ENCODE measurements at places on chromosomes 12 and 14. TPM values are rescaled to one million over a fixed set of nuclear protein-coding genes. Genes with fewer than 3 reads are reported as not detected.

DNA sequence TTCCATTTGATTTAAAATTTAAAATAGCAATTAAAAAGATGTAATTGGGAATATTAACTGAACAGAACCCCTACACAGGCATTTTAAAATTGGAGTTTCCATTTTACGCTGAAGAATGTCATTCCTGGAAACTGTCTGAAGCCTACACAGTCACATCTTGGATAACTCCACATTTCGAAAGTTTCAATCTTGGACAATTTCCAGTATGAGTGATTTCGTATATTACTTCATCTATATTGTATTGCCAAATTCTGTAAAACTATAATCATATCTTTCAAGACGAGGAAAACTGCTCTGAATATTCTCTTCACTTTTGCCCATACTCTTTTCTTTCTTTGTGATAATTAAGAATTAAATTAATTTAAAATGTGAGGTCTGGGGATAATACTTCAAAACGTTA is 194.2 kb upstream of the ABCD2 start:
- H3K4me1 ChIP-seq = no peaks in the 10 kb centered on the region
- no peak for DNase-seq
- no peak overlapping the region for H3K4me3 ChIP-seq
- no peak overlapping the region for H3K27ac ChIP-seq
- no peaks in the 10 kb centered on the region for H3K27me3 ChIP-seq

- no peak overlapping the region for H3K27ac ChIP-seq
- H3K27me3 ChIP-seq = no peaks in the 10 kb centered on the region
- H3K4me3 ChIP-seq = no peak overlapping the region
- DNase-seq = no peak
Observed at GRCh38 chr12:121512561-121512960, 68.3 kb downstream of the KDM2B start.

GRCh38 chr14:77055981-77056380 is 27.5 kb upstream of the IRF2BPL start:
- H3K36me3 ChIP-seq = no peaks in the 10 kb centered on the region
- no peaks in the 10 kb centered on the region for H3K4me1 ChIP-seq
- H3K27ac ChIP-seq = no peak overlapping the region

DNA sequence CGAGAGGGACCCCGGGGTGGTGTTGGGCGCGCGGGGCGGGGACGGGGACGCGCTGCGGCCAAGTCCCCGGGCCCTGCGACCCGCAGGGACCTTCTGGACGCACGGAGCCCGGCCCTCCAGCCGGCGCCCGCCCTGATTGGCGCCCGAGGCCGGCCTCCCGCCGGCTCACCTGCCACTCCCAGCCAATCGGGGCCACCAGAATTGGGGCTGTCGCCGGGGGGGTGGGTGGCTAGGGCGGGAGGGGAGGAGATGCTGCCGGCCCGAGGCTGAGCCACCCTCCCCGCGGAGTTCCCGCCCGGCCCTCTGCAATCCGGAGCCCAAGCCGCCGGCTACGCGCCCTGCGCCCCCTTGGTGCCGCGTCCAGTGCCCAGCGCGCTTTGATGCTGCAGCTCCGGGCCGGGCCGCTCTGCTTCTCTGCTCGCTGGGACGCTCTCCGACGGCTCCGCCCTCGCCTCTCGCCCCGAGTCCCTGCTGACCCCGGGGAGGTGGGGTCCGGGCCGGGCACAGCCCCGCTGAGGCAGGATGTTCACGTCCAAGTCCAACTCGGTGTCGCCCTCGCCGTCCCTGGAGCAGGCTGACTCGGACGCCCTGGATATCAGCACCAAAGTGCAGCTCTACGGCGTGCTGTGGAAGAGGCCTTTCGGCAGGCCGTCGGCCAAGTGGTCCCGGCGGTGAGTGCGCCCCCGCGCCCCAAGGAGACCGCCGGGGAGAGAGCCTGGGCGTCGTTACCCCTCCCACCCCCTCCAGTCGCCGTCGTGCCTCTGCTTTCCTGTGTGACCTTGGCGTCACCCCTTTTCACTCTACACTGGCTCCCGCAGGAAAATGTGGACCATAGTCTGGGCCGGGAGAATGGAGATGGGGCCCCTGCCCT is at the start of gene PLEKHD1:
Gene PLEKHD1 (plus strand): TSS at position 285 of the 871 bp plus-strand sequence. CDS start 238 bp downstream, at position 523.
- no peaks in the 10 kb centered on the region for H3K27me3 ChIP-seq
- no peaks in the 10 kb centered on the region for H3K36me3 ChIP-seq
- no peak within 1 kb of the TSS for H3K27ac ChIP-seq
- peak within 1 kb of the TSS; percentile 53 for H3K4me3 ChIP-seq

DNA sequence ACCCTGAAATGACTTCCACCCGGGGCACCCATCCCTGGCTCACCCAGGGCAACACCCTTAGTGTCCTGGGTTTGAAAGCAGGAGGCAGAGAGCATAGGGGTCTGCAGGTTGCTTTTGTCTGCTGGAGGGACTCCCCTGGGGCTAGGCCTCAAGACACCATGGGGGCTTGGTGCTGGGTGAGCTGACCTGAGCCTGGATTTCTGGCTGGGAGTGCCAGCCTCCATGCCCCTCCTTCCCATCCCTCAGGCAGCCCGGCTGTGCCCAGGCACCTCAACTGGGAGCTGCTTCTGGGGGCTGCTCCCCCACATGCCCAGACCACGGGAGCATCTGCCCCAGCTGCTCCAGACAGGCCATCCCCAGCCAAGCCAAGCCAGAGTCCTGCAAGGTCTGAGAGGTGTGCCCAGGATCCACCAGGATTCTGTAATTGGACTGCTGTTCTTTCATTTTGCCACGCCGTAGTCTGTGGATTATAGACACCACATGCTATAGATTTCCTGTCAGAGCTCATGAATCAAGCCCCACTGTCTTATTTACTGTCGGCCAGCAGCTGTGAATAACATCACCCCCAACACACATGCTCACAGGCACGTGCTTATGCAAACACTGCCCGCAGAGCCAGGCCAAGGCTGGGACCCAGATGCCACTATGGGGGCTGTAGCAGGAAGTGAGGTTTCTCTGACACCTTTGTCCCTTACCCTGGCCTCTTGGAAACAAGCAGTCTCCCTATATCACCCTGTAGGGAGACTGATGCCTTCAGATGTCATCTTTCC is 29.4 kb upstream of the ESRRB start:
- H3K27ac ChIP-seq = no peak overlapping the region
- DNase-seq = no peak
- no peak overlapping the region for H3K4me3 ChIP-seq

GRCh38 chr14:93655078-93655750 is 133.1 kb downstream of the PRIMA1 start:
- no peaks in the 10 kb centered on the region for H3K36me3 ChIP-seq
- no peaks in the 10 kb centered on the region for H3K27me3 ChIP-seq
- H3K27ac ChIP-seq = no peak overlapping the region
- no peak for DNase-seq

- no peak overlapping the region for H3K27ac ChIP-seq
- H3K4me3 ChIP-seq = no peak overlapping the region
Observed at GRCh38 chr14:75261820-75262219, 16.8 kb upstream of the FOS start.

GRCh38 chr12:5889381-5890047 is 55.5 kb downstream of the ANO2 start:
- no peak overlapping the region for H3K4me3 ChIP-seq
- no peak overlapping the region for H3K27ac ChIP-seq
- H3K36me3 ChIP-seq = no peaks in the 10 kb centered on the region
- peak; percentile 42 for DNase-seq
- H3K4me1 ChIP-seq = no peaks in the 10 kb centered on the region

- no peak overlapping the region for H3K27ac ChIP-seq
- no peak overlapping the region for H3K4me3 ChIP-seq
- DNase-seq = no peak
- no peaks in the 10 kb centered on the region for H3K27me3 ChIP-seq
Observed at GRCh38 chr14:102150744-102151143, 11.0 kb downstream of the WDR20 start.

- no peaks in the 10 kb centered on the region for H3K36me3 ChIP-seq
- no peak overlapping the region for H3K4me3 ChIP-seq
- H3K27ac ChIP-seq = no peak overlapping the region
- no peaks in the 10 kb centered on the region for H3K27me3 ChIP-seq
- DNase-seq = no peak
Observed at GRCh38 chr12:93223440-93224426, 154.0 kb upstream of the NUDT4 start.

GRCh38 chr12:62785941-62786559 is 148.9 kb downstream of the PPM1H start:
- no peaks in the 10 kb centered on the region for H3K36me3 ChIP-seq
- DNase-seq = peak; percentile 61
- H3K27ac ChIP-seq = peak overlapping the region; percentile 69
- H3K4me1 ChIP-seq = no peaks in the 10 kb centered on the region

GRCh38 chr12:109892748-109893147 is 7.3 kb upstream of the TCHP start:
- DNase-seq = no peak
- H3K27ac ChIP-seq = no peak overlapping the region
- H3K4me3 ChIP-seq = no peak overlapping the region
- peaks cover 11% of the 10 kb centered on the region for H3K4me1 ChIP-seq

- DNase-seq = no peak
- no peak overlapping the region for H3K27ac ChIP-seq
- H3K36me3 ChIP-seq = no peaks in the 10 kb centered on the region
- no peak overlapping the region for H3K4me3 ChIP-seq
- no peaks in the 10 kb centered on the region for H3K27me3 ChIP-seq
- no peaks in the 10 kb centered on the region for H3K4me1 ChIP-seq
Observed at GRCh38 chr12:81610955-81611889, 147.9 kb downstream of the PPFIA2 start.

REP15 gene
- total RNA-seq = 1.4 TPM

KLHL33 gene
- total RNA-seq = 0.44 TPM

SLC24A4 gene
- total RNA-seq = 0.24 TPM

TBC1D30 gene
- total RNA-seq = 0.48 TPM

PRIMA1 gene
- 4.1 TPM for total RNA-seq

MSI1 gene
- 2.9 TPM for total RNA-seq

OLR1 gene
- 1.6 TPM for total RNA-seq

TEX52 gene
- total RNA-seq = not detected

HAL gene
- 0.93 TPM for total RNA-seq

ACRBP gene
- total RNA-seq = 0.43 TPM

NTS gene
- total RNA-seq = not detected

A2ML1 gene
- total RNA-seq = not detected

AQP2 gene
- total RNA-seq = not detected

CABP1 gene
- total RNA-seq = 0.71 TPM

All from right atrium auricular region (tissue), 2 donors.